ENCODE measurements at places on chromosomes 4 and X.

GRCh38 chr4:165027762-165028402, 3.9 kb upstream of the TRIM60 start:
- DNase-seq, result no peak

- no peak for DNase-seq
These were observed 172.3 kb upstream of the C1QTNF7 start for GRCh38 chr4:15255537-15255936.

DNA sequence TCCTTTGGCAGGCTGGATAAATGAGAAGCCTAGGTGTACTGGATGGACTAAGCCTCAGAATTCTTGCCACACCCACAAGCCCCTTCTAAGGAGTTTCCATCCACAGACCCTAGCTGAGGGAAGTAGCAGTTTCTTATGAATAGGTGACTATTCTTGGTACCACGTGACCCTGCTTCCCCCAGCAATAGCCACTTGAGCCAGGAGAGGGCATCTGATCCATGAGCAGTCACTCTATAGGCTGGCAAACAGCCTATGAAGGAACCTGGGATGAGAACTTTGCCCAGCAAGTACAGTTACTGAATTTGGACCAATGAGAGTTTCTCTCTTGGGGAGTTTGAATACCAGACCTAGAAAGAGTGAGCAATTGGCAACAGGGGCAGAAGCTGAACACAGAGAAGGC, 84.0 kb downstream of the RTL9 start:
- no peak for DNase-seq

- DNase-seq, result no peak
These were observed 15.3 kb downstream of the SEPSECS start for GRCh38 chr4:25144870-25145481.

- DNase-seq, result no peak
These were observed 1.4 kb downstream of the JADE3 start for GRCh38 chrX:46913667-46914066.

- no peak for DNase-seq
These were observed 184.9 kb upstream of the LNX1 start for GRCh38 chr4:53776141-53776540.

DNA sequence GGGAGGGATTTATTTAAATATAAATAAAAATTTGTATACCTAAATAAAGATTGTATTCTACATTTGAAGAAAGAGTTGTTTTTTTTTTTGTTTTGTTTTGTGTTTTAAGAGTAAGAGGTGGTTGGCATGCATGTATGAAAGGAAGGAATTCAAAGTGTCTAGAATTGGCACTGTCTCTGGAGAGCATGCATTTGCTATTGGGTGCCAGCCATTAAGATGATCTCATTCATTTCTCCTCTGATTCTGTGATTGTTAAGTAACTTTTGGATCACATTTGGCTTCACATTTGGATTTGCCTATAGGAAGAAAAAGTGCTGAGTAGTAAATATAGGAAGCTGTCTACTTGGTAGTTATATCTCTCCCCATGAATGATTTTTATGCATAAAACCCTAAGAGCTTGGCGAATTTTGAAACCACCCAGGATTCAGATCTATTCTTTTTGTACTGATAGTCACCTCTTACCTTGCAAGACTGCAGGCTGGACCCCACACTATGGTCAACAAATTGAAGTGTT, 7.8 kb upstream of the BOD1L1 start:
- DNase-seq, result no peak

DNA sequence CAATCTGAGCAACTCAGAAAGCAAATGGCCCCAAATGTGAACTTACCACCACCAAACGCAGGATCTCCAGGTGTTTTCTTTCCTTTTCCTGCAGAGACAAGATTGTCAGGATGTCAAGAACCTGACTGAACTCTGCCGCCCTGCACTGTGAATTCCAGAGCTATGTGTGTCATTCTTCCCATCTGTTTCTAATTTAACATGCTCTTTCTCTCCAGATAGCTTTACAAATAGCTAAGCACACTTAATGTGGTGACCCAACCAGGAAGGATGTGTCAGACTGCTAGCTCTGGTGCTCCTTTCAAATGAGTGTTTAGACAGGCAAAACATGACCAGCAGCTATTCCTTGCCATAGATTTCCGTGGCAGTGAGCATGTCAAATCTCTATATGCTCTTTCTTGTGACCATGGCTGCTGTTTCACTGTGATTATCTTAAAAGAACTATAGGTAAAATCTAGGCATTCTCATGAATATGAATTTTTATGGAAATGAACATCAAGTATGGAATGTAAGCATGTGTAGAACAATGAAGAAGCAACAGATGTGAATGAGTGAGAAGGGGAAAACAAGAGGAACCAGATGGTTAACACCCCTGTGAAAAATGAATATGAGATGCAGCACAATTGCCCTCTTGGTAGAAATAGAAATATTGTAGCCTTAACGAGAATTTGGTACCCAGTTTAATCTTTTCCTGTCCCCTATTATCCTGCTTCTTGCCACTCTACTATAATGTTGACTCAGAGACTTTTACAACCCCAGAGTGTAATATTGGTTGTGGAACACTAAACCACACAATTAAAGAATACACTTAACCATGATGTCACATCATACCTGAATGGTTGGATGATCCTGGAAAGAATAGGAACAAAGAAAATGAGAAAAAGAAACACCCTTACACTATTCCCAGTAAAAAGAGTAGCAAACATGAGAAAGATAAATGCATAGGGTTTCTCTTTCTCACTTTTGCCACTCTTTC, 247.8 kb upstream of the DKK2 start:
- DNase-seq, result no peak
